ENCODE measurements at places on chromosomes 3 and 15.

DNA sequence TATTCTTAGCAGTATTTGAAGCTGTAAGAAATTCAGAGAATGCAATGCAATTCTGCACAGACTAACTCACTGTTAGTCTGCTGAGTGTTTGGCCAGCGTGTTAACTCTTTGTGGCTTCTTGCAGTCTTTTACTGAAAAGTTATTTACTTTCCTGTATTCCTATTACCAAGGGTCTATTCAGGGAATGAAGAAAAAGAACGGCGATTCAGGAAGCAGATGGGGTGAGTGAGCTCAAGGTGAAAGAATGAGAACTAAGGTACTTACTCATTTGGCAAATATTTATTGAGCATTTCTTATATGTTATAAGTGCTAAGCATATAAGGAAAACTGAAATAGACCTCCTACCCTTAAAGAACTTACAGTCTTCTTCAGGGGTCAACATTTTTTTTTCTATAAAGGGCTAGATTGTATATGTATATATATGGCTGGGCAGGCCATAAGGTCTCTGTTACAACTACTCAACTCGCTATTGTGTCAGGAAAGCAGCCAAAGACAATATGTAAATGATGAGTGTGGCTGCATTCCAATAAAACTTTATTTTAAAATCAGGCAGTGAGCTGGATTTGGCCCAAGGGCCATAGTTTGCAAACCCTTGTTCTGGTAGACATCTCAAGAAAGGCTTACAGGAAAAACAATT, 271.9 kb upstream of the GADL1 start:
- peak; percentile 69 for DNase-seq

- DNase-seq = no peak
Observed at GRCh38 chr3:79657076-79657475, 110.7 kb downstream of the ROBO1 start.

GRCh38 chr3:9180764-9181117, 68.7 kb downstream of the SRGAP3 start:
- no peak for DNase-seq

- no peak for DNase-seq
Observed at GRCh38 chr3:112900113-112900512, 53.4 kb upstream of the CD200R1L start.

All from bronchial epithelial cell (primary cell).